Thoracic aorta endothelial cell (primary cell): ENCODE measurements at places on chromosomes 5 and 9. TPM values are rescaled to one million over a fixed set of nuclear protein-coding genes. Genes with fewer than 3 reads are reported as not detected.

SLC36A2 gene
- not detected in 2 replicates for total RNA-seq

CDH10 gene
- under 0.01 TPM in 1 of 2 replicates, not detected in the other for total RNA-seq

SARDH gene
- 0.40 and 0.50 TPM in 2 replicates for total RNA-seq

QSOX2 gene
- 14.4 and 23.5 TPM in 2 replicates for total RNA-seq

TMEM215 gene
- not detected in 2 replicates for total RNA-seq

POLR3G gene
- total RNA-seq: 29.0 and 41.1 TPM in 2 replicates

ECSCR gene
- total RNA-seq: 274 and 317 TPM in 2 replicates

IL13 gene
- total RNA-seq: not detected in 2 replicates

RNF183 gene
- total RNA-seq: not detected in 2 replicates
